ENCODE measurements at places on chromosomes 16 and 17.

DNA sequence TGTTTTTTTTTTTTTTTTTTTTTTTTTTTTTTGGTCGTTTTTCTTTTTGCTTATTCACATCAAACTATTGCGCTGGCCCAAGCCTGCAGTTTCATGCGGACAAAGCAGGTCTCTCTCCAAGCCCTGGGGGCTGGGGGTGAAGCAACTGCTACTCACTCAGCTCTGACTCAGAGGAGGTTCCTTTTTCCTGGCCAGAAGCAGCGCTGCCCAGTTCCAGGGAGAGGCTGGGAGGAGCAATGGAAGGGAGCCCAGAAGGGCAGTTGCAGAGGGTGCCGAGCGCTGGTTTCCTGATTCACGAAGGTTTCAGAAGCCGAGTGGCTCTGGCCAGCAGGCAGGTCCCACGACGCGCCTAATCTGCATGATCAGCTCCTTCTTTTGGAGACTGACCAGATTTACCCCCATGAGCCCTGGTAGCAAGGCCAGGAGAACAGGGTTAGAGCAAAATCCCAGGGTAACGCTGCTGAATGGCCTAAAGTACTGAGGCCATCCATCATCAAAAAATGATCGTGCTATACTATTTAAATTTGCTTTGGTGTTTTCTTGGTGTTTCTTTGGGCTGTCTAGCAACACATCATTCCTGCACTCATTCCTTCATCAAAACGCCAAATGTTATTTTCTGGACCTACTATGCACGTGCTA, 144.7 kb upstream of the SOX9 start:
- DNase-seq: no peak

DNA sequence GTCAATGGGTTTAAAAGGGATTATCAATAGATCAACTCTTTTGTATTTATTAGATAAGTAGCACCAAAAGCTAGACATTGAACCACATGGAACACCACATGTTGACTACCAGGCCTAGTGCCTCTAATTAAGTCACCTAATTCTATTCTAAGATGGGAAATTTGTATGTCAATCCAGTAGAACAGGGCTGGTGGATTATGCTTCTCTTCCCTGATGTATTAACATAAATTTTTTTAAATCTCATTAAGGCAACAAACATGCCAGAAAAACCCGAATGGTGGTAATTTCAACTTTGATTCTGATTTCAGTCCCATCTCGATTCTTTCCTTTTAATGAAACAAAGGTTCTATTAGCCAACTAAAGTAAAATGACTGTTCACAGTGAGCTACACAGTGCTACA, 92.6 kb downstream of the KANSL1 start:
- no peak for DNase-seq

- no peak for DNase-seq
Observed at GRCh38 chr16:68869492-68870088, 26.3 kb downstream of the TANGO6 start.

DNA sequence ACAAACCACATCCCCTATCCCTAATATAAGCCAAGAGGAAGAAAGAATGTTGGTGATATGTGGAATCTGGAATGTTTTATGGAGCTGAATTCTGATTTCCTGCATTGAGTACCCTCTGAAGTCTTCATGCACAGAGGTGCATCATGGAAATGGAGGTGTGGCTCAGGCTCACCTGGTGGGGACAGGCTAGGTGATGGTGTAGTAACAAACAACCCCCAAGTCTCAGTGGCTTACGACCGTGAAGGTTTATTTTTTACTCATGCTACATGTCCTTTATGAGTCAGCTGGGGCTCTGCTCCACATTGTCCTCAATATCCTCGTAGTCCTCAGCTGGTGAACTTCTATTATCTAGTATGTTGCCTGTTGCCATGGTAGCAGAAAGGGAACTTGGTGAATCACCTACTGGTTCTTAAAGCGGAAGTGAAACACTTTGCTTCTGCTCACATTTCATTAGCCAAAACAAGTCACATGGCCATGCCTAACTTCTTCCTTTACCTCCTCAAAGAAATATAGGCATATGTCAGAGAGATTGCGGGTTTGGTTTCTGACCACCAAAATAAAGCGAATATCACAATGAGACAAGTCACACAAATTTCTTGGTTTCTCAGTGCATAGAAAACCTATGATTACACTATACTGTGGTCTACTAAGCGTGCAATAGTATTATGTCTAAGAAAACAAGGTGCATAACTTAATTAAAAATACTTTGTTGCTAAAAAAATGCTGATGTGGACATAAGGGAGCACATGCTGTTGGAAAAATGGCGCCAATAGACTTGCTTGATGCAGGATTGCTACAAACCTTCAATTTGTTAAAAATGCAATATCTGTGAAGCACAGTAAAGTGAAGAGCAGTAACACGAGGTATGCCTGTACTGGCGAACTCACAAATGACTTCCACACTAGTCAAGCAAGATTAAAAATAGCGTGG, at the start of gene PMFBP1:
Gene PMFBP1, minus strand, starts transcription at position 51 of the 930 bp plus-strand sequence. CDS start 947 bp downstream, outside the sequence.
- DNase-seq: no peak

GRCh38 chr16:15954814-15955151, 5.4 kb downstream of the ABCC1 start:
- DNase-seq: no peak

DNA sequence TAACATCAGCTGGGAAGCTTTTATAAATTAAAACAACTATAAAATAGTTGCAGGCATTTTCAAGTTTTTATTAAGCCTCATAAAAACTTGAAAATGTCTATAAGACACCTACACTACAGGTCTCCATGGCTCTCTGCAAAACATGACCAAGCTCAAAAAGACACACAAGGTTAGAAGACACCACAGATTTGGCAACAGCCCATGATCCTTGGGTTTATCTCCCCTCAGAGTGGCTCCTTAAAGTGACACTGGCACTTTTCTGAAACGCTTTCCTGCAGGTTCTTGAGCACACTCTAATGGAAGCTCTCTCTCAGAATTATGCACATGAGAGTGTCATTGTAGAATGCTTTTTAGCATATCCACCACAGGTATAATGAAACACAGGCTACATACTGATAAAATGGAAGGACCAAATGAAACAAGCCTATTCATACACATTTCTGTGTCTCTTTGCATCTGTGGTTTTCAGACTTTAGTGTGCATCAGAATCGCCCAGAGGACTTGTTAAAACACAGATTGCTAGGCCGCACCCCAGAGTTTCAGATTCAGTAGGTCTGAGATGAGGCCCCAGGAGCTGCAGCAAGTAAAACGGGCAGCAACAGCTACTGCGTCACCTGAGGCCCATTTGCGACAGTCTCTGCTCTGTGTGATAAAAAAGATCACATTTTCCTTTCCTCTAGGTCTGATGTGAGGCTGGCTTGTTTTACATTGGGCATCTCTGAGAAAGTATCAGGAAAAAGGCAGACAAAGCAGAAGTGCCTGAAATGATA, 75.0 kb upstream of the WSB1 start:
- DNase-seq: no peak

DNA sequence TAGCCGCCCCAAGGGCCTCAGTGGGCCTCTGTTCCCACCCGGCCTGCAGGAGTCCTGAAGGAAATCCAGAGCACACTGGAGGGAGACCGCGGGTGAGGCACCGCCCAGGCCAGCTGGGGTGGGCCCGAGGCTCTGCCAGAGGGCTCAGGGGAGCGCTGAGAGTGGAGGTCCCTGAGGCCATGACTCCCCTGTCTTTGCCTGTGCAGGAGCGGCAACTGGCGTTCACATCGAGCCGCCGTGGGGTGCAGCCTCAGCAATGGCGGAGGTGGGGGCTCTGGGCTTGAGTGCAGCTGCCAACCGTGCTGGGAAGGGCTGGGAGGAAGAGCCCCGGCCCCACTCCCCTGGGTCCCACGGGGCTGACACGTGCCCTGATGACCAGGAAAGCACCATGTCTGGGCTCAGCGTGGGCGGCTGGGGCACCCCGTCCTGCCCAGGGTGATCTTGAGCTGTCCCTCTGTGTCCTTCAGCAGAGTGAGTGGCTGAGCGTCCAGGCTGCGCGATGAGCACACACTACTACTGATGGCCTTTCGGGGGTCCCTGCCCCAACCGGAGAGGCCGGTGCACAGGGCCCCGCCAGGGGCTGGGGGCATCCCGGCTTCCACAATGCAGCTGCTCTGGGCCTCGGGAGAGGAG, 13.1 kb upstream of the MYO15B start:
- DNase-seq: no peak

DNA sequence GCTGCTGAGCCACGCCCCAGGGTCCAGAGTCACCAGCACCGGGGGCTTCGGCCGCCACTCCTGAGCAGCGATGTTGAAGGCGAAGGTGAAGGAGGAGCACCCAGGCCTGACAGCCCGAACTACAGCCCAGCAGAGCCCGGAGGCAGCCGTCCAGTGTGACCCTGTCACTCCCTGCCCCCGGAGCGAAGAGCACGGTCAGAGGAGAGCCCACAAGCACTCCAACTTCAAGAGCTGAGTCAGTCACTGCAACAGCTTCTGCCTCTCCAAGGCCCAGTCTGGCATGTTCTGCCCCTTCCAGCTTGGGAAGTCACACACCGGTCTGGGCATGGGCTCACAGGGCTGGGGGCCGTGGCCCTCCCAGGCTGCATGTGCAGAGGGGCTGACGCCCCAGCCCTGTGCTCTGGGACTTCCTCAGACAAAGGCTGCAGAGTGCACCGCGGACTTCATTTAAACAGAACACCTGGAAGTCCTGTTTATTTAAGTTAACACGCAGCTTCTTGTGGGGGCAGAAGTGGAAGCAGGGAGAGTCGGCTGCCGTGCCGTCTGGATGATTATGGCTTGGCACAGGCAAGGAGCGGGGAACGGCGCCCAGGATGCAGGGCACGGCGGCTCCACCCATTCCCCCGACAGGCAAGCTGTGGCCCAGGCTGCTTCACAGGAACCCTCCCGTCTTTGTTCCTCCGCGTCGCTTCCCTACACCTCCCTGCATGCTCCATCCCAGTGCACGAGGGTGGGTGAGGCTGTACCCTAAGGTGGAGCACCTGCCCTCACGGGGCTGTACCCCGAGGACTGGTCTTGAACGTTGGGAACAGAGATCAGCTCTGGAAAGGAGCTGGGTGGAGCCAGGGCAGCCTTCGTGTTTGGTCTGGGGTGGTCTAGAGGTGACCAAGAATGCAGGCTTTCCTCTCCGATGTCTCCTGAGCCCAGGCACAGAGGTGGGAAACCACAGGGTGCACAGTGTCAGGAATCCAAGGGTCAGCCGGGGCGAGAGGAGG, 68.9 kb upstream of the METRNL start:
- no peak for DNase-seq

GRCh38 chr17:50681263-50682200, 26.2 kb downstream of the ANKRD40 start:
- no peak for DNase-seq

GRCh38 chr16:83774066-83774465, 33.7 kb upstream of the HSBP1 start:
- DNase-seq: no peak

DNA sequence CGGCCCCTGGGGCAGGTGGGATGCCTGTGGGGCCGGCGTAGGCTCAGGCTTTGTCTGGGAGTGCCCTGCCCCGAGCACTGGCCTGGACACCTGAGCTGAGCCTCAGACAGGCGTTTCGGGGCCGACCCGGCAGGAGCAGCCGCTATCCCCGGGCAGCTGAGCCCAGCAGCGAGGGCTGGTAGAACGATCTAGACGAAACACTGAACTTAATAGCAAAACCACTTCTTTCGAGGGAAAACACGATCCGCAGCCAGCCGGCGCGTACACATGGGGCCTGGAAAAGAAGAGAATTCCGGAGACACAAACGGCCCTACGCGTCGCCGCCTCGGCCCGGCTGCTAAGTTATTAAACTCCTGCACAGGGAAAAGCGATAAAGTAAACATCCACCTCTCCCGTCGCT, 22.0 kb upstream of the SSTR5 start:
- no peak for DNase-seq

DNA sequence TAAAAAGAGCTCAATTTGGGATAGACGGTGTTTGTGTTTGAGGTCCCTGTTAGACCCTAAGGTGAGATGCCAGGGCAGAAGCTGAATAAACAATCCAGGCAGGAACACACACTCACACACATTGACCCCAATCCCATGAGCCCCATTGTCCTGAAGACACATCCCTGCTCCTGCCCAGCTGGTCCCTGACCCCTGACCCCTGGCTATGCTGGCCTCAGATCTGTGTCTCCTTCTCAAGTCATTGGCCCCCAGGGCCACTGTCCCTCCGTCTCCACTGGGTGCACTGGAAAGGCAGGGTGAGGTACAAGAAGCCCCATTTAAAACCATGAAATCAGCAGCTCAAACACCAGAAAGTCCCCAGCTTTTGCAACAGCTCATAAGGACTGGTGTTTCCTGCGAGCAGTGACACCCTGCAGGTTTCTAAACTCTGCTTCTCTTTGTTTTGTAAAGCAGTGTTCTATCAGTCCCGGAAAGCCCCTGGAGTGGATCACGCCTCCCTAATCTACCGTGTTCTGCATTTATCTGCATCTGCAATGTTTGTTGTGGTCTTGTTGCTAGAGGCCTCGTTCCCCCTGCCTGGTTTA, 18.0 kb upstream of the ASGR2 start:
- DNase-seq: no peak

DNA sequence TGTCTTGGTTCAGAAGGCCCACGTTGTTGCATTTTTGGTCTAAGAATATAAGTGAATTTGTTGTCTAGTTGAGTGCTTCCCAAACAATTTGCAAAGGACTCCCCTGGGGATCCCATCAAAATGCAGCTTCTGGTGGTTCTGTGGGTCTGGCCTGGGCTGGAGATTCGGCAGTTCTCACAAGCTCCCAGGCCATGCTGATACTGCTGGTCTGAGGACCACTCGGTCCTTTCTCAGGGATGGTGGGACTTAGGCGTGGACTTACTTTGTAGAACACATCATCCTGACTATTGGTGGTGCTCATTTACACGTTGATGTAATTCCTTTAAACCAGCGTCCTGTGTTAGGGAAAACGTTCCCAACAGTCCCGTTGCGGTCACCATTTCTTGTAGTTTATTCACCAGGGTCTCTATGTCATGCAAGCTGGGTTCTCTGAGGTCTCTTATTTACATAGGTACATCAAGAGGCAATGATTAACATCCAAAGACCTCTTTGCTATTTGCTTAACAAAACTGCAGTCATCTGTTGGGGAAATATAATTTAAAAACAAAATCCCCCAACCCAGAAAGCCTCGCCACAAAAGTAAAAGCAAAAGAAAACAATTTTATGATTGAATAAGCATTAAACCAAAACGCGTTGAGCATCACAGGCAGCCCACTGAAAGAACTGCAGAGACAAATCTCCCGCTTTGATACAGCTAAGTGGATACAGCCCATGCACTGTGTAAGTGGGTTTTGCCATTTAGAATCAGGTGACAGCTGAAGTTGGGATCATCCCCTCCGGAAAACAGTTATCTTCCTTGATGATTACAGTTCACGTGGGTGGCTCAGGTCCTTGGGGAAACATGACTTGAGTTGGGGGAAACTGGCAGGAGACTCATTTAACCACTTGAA, 39.0 kb upstream of the SEC14L1 start:
- no peak for DNase-seq

Measured in activated gamma-delta T cell (primary cell).